NCI-H526 (cell line): ENCODE measurements at places on chromosomes 16 and 17.

- DNase-seq: no peak
Measured at GRCh38 chr17:70629902-70630301, 460.6 kb downstream of the KCNJ2 start.

DNA sequence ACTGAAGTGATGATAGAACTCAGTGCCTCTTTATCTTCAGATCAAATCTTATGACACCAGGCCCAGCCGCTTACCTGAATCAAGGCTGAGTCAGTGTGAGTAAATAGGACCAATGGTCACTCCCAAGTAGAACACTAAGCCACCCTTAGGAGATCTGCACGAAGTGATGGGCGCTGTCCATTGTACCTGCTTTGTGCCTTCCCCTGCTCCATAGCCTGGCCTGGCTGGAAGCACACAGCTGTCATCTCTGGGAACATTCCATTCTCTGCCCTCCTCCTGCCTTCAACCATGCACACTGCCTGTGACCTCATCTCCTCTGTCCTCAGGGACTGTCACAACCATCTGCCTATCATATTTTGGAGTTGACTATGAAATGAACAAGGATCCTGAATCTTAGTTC lies 279.5 kb upstream of the ASIC2 start:
- DNase-seq: no peak

GRCh38 chr16:70634861-70635260 lies 11.5 kb upstream of the IL34 start:
- no peak for DNase-seq

GRCh38 chr17:1491443-1492248 lies 840 bp downstream of the MYO1C start:
- DNase-seq: no peak

DNA sequence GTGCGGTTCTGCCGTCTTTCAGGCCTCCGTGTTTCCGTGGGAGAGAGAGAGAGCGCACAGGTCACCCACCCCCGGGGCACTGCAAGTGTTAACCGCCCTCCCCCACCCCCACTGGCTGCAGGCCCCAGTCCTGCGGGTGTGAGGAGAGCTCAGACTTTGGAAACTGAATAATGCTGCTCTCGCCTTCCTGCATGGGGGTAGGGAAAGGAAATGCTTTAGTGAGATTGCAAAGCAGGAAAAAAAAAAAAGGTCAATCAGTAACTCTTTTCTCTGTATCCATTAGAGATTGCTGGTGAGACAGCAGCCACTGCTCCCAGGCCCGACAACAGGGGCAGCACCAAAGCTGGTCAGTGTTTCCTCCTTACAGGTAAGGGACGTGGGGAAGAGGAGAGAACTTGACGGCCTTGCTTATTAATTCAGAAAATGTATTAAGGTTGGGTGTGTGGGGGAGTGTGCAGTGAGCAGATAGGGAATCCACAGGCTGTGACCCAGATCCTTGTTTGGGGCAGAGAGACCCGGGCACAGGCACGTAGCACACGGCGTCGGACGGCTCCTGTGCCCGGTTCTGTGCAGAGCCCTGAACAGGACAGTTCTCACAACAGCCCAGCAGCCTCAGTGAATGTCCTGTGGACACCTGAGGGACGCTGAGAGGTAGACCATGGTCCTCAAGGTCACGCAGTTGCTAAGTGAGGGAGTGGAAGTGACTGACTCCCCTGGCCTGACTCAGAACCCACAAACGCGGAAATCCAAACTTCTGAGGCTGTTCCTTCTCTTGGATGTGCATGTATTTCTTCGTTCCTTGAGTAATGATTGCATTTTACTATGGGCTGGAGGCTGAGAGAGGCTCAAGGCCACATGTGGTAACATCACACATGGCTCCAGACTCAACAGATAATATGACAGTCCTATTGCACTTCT lies 156.5 kb downstream of the FOXL1 start:
- DNase-seq: no peak

GRCh38 chr16:71449020-71449419 lies 7.2 kb upstream of the TLE7 start:
- DNase-seq: no peak

DNA sequence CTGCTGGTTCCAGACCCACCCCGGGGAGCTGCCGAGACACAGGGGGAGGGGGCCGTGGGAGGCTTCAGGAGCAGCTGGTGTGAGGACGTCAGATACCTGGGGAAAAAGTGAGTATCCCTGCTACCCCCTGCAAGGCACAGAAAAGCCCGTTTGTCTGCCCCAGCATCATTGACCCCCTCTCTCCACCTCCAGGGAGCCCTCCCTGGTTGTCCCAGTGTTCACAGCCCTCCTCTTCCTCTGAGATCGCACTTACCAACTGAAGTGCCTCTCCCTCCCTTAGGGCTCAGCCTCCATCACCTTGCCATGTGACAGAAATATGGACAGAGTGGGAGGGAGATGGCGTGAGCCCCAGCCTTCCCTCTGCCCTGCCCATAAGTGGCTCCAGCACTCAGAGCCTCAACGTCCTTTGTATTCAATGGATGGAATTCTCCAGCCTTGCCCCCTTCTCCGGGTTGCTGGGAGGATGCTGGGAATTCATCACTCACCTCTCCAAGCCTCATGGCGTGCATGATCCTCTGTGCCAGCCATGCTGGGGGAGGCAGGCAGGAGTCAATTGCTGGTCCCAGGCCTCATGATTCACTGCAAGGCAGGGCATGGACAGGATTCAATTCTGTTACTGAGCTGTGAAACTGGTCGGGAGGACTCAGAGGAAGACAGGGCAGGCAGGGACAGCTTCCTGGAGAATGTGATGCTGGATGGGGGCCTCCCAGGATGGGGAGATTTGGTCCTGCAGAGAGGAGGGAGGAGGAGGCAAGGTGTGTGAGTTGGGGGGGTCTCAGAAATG lies 14.6 kb downstream of the SPNS3 start:
- DNase-seq: no peak
